ENCODE measurements at places on chromosomes 5 and 9. TPM values are rescaled to one million over a fixed set of nuclear protein-coding genes. Genes with fewer than 3 reads are reported as not detected.

DNA sequence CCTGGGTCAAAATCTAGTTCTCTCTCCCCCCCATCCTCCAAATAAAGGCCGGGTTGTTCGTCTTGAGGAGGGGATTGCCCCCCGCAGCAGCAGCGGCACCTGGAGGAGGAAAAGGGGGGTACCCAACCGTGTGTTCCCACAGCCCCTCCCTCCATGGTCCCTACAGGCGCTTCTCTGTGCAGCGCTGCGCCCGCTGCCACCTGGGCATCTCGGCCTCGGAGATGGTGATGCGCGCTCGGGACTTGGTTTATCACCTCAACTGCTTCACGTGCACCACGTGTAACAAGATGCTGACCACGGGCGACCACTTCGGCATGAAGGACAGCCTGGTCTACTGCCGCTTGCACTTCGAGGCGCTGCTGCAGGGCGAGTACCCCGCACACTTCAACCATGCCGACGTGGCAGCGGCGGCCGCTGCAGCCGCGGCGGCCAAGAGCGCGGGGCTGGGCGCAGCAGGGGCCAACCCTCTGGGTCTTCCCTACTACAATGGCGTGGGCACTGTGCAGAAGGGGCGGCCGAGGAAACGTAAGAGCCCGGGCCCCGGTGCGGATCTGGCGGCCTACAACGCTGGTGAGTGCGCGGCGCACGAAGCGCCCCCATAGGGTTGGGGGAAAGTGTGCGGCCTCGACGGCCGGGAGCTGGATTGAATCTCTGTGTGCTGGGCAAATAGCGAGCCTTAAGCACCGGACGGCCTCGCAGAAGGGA lies 3.5 kb downstream of the LHX2 start:
- no peak for DNase-seq

GRCh38 chr5:126385524-126386502 lies 37.4 kb upstream of the GRAMD2B start:
- no peak for DNase-seq

DNA sequence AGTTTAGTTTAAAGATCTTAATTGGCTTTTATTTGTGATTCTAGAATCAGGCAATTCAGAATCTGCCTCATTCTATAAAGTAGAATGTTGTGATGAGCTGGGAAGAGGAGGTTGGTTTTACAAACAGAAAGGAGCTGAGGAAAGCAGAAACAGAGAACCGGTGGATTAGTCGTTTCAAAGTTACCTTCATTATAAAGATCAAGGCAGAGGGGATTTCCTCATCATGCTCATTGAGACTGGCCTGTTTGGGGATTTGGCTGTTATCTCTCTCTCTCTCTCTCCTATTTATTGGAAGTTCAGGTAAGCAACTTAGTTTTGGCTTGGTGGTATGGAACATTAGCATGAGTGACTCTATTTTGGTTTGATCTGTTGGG lies 134.0 kb downstream of the GCNT1 start:
- no peak for DNase-seq

GRCh38 chr5:176454724-176455394 lies 6.7 kb downstream of the FAF2 start:
- no peak for DNase-seq

DNA sequence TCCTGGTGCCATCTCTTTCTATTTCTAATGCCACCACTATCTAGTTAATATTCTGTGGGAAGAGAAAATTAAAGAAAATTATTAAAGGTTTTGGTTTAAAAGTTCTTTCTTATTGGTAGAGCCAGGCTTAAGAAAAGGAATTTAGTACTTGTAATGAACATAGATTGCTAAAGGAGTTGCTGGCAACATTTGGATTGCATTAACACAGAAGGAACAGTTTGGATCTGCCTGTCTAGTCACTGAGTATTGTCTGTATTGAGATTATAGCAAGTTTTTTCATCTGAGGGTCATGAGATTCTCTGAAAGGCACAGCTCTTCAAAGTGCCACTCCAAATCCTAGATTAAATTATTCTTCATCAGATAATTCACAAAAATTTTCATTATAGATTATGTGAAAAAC lies 32.0 kb downstream of the FSD1L start:
- no peak for DNase-seq

DNA sequence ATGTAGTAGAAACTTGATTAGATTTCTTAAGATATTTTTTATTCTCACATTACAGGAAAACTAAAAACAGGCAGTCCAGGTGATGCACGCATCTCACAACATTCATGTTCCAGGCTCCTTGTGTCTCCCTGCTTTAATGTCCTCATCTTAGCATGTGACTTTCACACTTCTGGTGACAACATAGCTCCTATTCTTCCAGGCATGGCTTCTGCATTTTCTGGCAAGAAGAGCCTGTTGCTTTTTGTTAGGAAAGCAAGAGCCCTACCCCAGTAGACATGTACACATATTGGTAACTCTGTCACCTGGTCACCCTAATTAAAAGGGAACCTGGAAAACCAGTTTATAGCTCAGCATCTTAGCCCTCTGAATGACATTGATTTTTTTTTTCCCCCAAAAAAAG lies 92.5 kb downstream of the PPIC start:
- DNase-seq = no peak

The GLDC gene
- 6.4 TPM for total RNA-seq

DNA sequence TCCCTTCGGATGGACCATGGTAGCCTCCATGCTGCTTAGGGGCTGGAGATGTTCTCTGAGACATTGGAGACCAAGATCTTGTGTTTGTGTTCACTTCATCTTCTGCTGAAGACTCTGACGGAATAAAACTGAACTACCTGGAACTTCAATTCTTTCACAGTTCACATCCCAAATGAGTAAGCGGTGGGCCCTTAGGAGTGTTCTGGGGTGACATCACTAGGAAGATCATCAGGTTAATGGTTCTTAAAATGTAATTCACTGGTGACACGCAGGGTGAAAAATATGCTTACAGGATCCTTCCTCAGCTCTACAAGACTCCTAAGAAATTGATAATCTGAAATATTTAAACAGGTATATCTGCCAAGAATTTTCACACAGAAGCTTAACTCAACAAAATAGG lies 561.5 kb downstream of the SEMA5A start:
- DNase-seq = no peak

DNA sequence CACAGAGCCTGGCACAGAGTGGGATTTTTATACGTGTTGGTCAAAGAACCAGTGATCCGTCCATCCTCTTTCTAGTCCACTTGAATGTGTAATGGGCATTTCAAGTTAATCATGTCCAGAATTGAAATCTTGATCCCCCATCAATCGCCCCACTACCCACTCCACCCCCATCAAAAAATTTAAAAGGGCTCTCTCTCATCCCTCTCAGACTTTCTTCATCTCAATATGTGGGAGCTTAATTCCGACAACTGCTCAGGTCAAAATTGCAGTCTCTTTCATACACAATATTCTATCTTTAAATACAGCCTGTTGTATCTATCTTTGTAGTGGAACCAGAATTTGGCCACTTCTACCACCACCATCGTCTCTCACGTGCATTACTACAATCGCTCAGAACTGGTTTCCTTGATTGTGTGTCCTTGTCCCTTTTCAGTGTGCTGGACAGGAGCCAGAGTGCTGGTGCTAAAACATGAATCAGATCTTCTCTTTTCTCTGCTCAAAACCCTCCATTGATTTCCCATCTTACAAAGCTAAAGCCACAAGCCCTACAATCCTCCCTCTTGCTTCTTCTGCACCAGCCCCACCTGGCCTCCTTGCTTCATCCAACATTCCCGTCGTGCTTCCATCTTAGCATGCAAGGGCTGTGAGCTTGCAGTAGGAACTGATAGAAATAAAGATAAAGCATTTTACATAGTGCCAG lies 786 bp upstream of the KIF3A start:
- DNase-seq = no peak

The KCNV2 gene
- total RNA-seq = not detected

- DNase-seq = peak; percentile 47
Measured at GRCh38 chr5:142432369-142432863, 107.6 kb upstream of the SPRY4 start.

The EMB gene
- total RNA-seq = 19.9 TPM

The CCL19 gene
- total RNA-seq = 4.1 TPM

GRCh38 chr9:108544866-108545265 lies 310.9 kb downstream of the ACTL7B start:
- DNase-seq = no peak

- peak; percentile 99 for DNase-seq
Measured at GRCh38 chr9:89661956-89662717, 57.3 kb downstream of the GADD45G start.

- DNase-seq = no peak
Measured at GRCh38 chr9:30198463-30199309, 2185.8 kb upstream of the ACO1 start.

- no peak for DNase-seq
Measured at GRCh38 chr5:1261643-1262042, 33.2 kb downstream of the TERT start.

The LECT2 gene
- not detected for total RNA-seq

DNA sequence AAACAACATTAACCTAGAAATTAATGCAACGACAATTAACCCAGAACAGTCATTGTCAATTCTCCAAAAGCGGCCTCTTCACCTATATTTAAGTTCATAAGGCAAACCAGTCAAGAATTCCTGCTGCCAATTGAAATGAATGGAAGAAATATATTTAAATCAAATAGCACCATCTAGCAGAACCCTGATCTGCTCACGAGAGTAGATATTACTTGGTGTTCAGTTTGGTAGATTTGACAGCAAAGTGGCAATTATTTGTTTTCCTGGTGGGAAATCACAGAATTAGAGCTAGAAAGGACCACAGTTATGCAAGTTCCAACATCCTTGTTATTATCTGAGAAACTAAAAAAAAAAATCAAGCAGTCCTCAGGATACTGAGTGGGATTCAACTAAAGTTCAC lies 2.3 kb downstream of the SSBP2 start:
- DNase-seq = no peak
